ENCODE measurements at places on chromosomes 7 and 10.

GRCh38 chr7:37208528-37208927 lies 240.1 kb downstream of the ELMO1 start:
- DNase-seq, result no peak

DNA sequence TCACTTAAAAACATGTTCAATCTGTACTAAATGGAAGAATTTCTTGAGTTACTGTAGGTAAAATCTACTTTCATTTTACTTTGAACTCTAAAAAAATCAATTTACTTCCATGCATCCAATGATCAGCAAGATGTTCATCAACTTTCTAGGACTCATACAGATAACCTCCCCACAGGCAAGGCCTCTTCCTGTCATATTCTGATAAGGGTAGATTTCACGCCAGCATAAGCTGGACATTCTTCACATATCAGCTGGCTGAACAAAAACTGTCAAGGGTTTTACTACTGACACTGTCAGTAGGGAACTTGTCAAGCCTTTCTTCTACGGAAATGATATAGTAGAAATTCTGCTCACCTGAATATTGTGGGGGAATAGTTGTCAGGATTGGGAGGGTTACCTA lies 244.9 kb downstream of the THSD7A start:
- DNase-seq, result no peak

- DNase-seq, result no peak
Observed at GRCh38 chr10:75197906-75198305, 12.7 kb upstream of the VDAC2 start.

DNA sequence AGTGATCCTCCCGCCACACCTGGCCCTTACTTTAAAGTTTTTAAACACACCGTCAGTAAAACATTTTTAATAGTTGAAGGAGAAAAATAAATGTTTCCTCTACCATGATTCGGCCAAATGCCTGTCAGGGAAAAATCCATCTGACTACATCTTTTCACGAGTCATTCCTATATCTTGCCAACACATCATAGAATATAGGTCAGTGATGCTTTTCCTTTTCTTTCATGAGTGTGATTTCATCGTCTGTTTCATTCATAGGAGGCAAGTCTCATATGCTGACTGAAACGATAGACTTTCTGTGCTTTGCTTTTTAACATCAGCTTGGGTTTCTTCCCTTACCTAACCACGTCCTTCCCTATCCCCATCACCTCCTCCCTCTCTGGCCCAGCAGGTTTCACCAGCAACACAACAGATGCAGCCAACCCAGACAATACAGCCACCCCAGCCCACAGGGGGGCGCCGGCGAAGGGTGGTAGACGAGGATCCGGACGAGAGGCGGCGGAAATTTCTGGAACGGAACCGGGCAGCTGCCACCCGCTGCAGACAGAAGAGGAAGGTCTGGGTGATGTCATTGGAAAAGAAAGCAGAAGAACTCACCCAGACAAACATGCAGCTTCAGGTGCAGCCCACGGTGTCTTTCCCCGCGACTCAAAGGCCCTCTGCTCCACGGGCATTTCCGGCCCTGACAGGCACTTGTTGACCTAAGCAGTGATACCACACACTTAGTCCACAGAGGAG lies 149.2 kb downstream of the TRIL start:
- DNase-seq, result no peak

GRCh38 chr7:143499246-143499645 lies 21.6 kb downstream of the TAS2R41 start:
- no peak for DNase-seq

GRCh38 chr10:128302808-128303207 lies 176.6 kb upstream of the MKI67 start:
- DNase-seq, result no peak

GRCh38 chr7:25437308-25437707 lies 209.0 kb upstream of the NPVF start:
- no peak for DNase-seq

GRCh38 chr7:106369352-106369751 lies 84.6 kb upstream of the NAMPT start:
- no peak for DNase-seq

DNA sequence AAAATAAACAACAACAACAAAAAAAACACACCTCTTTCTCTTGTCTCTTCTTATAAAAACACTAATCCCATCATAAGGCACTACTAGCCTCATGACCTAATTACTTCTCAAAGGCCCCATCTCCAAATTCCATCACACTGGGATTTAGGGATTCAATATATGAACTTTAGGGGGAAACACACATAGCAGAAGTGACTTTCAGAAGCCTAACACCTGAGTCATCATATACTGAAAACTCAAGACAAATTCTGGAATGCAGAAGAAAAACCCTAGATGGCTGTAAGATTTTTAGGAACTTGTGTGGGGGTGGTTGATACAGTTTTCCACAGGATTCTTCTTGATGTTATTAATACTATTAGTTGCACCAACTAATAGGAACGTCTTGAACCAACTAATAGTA lies 33.7 kb upstream of the CSTF2T start:
- DNase-seq, result no peak

DNA sequence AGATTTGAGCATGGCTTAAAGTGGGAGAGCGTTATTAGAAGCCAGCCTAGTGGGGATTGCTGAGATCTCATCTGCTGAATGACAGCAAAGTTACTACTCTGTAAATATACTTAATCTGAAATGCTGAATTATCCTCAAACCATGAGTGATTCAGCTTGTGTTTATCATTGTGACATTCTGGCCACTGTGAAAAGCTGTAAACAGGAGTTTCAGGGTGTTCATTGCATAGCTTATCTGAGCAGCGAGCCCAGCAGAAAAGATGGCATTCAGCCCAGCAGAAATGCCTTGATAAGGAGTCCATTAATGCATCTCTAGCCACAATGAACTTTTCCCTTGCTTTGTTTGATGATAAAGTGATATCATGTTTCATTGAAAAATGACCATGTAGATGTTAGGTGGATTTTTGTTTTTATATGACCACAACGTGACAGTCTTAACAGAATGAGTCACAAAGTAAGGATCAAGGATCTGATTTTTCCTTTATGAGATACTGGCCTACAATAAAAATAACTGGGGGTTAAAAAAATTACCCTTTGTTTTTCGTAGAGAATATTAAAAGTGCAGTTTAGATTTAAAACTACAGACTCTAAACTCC lies 7.8 kb downstream of the TES start:
- no peak for DNase-seq

- DNase-seq, result no peak
Observed at GRCh38 chr10:98373260-98374040, 41.5 kb downstream of the PYROXD2 start.

DNA sequence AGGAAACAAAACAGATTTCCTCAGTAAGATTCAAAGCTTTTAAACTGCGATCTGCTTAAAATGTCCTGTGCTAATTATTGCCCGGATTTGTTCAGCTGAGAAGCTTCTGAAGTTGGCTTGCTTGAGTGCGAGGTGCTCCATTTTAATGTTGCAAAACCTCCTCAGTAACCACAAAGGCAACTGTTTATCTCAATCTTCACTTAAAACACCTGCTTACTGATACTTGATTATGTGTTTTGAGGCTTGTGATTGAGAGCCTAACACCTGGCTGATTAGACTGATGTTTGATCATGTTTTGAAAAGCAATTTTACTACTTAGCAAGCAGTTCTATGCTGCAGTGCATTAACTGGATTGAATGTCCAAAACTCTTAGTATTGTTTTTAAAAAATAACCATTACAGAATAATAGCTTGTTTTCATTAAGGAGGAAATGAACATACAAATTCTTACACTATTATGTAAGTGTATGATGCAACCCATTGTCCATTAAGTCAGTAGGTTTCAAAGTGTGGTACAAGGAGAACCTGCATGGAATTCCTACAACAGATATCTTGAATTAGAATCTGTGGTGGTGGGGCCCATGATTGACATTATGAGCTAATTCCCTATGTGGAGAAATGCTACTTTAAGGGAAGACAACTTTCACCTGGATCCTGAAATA lies 96.9 kb upstream of the FAM180A start:
- no peak for DNase-seq

DNA sequence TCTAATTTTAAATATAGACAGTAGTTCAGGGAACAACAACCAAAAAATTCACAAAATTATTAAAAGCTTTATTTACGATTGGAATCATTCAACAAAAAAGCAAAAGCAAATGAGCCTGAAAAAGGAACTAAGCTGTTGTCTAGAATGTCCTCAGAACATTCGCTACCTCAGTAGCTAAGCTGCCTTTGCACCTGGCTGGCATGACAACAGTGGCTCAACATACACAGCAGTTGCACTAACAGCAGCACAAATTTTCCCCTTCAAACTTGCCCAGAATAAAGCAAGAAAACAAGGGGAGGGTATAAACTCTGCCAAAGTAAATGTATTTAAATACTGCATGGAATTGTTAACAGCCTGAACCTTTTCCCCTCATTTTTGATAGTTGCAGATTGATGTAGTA lies 70.4 kb upstream of the GRID1 start:
- no peak for DNase-seq

DNA sequence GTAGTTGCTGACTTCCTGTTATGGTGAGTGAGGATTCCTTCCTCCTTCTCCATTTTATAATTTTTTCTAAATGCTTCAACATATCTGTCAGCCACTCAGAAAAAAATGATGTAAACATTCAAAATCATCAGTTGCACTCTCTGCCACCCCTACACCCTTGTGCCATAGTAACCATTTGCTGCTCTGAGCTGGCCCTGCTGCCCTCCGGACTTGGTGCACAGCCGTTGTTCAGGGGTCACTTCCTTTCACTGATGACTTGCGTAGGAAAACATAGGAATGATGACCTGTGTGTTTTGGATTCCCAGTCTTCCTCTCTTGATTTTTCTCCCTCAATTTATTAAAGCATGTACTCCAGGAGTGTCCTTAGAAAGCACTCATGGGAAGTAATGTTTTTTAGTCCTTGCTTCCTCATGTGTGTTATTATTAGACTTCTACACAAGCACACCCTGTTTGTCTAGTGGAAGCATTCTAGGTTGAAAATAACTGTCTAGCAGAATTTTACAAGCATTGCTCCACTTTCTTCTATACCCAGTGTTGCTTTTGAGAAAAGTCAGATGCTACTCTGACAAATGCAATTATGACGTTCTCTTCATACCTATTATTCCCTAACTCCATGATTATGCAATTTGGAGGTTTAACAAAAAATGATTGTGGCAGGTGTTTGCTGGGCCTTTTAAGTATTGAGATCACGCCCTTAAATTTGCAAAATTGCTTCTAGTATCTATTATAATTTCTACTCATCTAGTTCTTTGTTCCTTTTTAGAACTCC lies 62.6 kb upstream of the MTPN start:
- no peak for DNase-seq

DNA sequence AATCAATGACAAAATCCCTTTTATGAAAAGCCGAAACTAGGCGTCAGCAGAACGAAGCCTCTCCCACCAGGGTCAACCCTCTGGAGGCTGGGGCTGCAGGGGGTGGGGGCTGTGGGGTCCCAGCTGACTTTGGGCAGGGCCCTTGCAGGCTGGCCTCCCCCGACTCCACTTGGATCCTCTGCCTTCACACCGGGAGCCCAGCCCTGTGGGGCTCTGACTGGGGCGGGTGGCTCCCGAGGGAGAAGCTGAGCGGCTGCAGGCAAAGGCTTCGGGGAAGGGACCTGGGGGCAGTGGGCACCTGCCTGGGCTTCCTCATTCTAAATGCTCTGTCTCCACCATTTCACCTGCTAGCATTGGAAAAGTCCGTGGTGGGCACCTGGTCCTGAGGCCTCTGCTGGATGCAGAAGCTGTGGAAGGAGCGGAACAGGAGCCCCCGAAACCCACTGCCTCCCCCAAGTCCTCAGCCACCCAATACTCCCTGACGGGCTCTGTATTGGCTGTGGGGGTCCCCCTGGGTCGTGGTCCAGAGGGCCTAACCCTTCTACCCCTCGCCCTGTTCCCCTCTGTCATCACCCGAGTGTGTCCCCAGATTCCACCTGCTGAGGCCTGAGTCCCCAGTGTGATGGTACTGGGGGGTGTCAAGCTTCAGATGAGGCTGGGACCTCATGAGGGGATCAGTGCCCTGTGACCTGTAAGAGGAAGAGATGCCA lies 108.6 kb downstream of the DNAJB6 start:
- DNase-seq, result no peak

DNA sequence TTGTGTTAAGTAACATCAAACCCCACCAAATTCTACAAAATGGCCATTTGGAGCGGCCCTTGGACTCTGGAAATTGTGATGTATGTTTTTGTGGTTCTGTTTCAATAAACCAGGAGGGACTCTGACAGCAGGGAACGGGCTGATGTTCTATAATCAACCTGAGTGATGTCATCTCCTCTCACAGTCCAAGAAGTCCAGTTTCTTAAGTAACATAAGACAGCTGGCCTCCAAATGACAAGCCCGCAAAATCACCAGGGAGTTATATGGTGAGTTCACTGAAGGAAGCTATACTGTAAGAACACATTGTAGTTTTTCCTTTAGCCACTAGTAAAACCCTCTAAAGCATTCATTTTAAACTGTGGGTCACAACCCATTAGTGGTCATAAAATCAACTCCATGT lies 34.0 kb downstream of the GOT1 start:
- no peak for DNase-seq
